ENCODE measurements at places on chromosomes 4 and X.

- DNase-seq = peak; percentile 95
Measured at GRCh38 chr4:143335979-143336780, 496 bp upstream of the GAB1 start.

- no peak for DNase-seq
Measured at GRCh38 chr4:35734381-35735098, 509.8 kb downstream of the ARAP2 start.

GRCh38 chrX:120768681-120769080, 107.0 kb downstream of the CT47B1 start:
- no peak for DNase-seq

GRCh38 chrX:108439426-108439942, at the start of gene COL4A5:
Gene COL4A5, plus strand, starts transcription at chrX:108439838. Its CDS starts 288 bp downstream, at chrX:108440126.
- peak; percentile 87 for DNase-seq

DNA sequence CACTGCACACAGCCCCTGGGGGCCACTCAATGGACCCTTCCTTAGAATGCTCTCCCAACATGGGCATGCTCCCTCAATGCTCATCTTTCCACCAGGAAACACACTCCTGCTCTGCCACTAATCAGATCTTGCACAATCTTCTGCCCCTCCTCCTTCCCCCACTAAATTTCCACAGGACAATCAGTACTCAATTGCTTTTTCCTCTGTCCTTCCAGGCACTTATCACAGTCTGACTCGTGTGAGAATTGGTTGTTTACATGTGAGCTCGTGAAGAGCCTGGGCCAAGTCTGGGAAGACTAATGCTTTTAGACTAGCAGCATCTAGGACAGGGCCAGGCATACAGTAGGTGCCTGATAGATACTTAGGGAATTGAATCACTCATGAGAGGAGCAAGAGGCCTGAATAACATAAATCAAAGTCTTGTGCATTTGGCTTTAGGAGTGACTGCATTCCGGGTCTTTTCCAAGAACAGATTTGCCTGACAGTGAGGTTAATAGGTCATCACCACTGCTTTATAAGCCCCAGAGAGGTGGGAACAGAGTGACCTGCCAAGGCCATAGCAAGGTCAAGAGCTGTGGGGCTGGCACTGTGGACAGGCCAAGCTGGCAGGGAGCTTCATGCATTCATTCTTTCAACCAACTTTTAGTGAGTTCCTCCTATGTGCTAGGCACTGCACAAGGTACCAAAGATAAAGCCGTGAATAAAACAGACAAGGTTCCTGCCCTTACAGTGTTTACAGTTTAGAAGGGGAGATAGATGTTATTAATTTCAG, 55.0 kb downstream of the PRPS1 start:
- DNase-seq = no peak

DNA sequence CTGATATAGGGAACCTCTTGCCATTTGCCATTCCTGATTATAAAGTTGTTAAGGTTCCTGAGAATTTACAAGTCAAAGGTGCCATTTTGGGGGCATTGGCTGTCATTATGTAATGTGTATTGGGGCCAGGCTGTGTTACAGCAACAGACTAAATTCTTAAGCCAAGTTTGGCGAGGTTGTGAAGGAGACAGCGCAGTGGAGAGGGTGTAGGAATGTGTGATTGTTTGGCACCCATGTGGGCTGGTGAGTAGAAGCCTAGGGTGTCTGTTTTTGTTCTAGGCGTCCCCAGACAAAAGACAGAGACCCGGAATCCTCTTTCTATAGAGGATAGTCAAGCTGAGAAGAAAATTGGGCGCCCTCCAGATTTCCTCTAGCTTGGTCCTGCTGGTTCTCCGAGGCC, 2535.3 kb downstream of the PCDH7 start:
- DNase-seq = no peak

GRCh38 chrX:154732421-154733065, 18.3 kb downstream of the GAB3 start:
- no peak for DNase-seq

GRCh38 chr4:39375478-39375877, 9.3 kb upstream of the RFC1 start:
- DNase-seq = no peak

- no peak for DNase-seq
Measured at GRCh38 chr4:4637710-4638109, 95.9 kb upstream of the STX18 start.

DNA sequence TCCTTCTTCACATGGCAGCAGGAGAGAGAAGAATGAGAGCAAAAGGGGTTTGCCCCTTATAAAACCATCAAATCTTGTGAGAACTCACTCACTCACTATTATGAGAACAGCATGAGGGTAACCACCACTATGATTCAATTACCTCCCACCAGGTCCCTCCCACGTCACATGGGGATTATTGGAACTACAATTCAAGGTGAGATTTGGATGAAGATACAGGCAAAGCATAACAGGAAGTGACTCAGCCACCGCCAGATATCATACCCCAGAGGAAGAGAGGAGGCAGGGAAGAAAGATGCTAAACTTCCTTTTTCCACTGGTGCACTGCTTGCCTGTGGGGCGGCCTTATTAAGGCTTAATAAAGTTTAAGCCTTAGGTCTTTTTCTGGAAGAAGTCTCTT, 766.1 kb downstream of the KCTD8 start:
- DNase-seq = no peak

GRCh38 chrX:115639334-115639880, 78.4 kb downstream of the PLS3 start:
- peak; percentile 34 for DNase-seq

DNA sequence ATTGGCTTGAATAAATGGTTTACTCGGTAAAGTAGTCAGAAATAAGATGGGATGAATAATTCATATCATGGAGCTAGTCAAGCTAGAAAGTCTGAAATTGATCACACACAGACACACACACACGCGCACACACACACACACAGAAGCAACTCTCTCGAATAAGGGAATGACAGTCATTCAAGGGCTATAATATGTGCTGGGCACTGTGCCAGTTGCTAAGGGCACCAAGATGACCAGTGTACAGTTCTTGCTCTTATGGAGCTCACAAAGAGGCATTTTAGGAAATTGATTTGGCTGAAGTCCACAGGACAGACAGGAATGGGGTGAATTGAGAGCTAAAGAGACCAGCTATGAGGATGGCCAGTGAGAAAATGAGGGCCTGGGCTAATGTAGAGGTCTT, 34.2 kb upstream of the SH3D19 start:
- no peak for DNase-seq

GRCh38 chrX:150730719-150731118, 37.5 kb downstream of the MTMR1 start:
- no peak for DNase-seq

DNA sequence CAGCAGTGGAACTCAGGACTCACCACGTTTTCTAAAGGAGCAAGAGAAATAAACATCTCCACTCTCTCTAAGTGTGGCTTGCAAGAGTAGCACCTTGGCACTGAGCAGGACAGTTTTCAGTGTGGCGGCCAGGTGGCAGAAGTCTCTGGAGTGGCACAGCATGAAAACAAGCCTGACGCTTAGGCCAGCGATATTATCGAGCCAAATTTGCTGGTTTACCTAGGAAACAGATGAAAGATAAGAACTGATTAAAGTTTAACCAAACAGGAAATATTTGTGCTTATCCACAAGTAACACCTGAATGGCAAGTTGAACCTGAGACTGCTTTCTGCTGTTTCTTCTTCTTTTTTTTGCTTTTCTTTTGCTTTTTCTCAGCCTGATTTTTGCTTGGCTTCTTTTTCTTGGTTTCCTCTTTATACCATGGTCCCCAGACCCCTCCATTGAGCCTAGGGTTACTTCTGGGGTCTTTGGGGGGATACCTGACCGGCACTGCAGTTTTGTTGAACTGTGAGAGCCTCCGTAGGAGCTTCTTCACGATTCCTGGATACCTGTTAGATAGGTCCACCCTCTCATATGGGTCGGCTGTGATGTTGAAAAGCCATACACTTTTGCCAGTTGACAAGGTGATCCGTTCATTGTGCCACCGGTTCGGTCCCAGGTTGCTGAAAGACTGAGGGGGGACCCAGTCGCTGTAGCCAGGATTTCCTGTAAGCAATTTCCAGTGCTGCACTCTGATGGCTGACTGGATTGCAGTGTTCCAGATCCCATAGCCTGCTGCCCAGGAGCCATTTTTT, 77.3 kb downstream of the ARSJ start:
- no peak for DNase-seq

GRCh38 chrX:9611436-9612145, 146.7 kb downstream of the TBL1X start:
- DNase-seq = peak; percentile 56

- no peak for DNase-seq
Measured at GRCh38 chrX:2566055-2566454, 65.3 kb upstream of the DHRSX start.

GRCh38 chr4:41157009-41157408, 57.3 kb downstream of the APBB2 start:
- DNase-seq = no peak

DNA sequence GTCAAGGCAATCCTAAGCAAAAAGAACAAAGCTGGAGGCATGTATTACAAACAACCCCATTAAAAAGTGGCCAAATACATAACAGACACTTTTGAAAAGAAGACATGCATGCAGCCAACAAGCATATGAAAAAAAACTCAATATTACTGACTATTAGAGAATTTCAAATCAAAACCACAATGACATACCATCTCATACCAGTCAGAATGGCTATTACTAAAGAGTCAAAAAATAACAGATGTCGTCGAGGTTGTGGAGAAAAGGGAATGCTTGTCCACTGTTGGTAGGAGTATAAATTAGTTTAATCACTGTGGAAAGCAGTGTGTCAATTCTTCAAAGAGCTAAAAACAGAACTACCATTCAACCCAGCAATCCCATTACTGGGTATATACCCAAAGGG, 604.6 kb upstream of the GRIA3 start:
- no peak for DNase-seq

DNA sequence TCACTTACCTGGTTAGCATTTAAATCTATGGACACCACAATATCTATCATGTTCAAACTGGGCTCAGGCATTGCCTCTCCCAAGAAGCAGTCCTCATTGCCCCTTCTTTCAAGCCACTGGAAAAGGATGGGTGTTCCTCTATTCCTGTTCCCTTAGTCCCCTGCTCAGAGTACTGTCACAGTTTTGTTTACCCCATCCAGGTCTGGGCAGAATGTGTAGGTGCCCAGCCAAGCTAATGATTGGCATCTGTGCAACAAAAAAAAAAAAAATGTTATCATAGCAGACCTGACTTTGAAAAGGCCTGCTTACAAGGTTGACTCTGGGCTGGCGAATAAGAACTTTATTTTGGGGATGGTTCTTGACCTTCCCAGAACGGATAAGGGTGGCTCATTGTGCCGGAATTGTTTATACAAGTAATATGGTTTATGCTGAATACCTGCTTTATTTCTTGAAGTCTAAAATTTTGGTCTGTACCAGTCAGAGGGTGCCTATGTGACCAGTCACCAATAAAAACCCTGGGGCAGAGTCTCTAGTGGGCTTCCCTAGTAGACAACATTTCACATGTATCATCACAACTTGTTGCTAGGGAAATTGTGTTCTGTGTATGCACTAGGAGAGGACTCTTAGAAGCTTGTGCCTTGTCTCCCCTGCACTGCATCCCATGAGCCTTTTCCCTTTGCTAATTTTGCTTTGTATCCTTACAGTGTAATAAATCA, 47.9 kb downstream of the JADE3 start:
- no peak for DNase-seq

GRCh38 chrX:1673337-1673736, 58.5 kb downstream of the ASMT start:
- peak; percentile 36 for DNase-seq

DNA sequence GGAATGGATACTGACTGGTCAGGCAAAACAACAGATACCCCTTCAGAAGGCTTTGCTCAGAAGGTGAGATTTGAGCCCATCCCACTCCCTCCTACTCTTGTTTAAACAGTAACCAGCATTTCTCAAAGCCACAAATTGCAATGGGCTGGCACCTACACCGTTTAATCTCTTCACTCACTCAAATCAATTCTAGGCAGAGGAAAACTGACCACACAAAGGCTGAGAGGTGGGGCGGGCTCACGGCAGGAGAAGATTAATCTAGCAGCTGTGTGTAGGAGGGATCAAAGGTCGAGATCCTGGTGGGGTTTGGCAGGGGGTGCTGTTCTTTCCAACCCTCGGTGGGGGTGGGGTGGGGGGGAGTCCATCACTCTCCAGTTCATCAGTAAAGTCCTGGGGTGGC, 622.4 kb downstream of the BCOR start:
- peak; percentile 62 for DNase-seq

GRCh38 chr4:28310926-28311325, 1450.3 kb downstream of the STIM2 start:
- no peak for DNase-seq

- DNase-seq = peak; percentile 64
Measured at GRCh38 chr4:182384631-182385091, 141.5 kb downstream of the TENM3 start.

DNA sequence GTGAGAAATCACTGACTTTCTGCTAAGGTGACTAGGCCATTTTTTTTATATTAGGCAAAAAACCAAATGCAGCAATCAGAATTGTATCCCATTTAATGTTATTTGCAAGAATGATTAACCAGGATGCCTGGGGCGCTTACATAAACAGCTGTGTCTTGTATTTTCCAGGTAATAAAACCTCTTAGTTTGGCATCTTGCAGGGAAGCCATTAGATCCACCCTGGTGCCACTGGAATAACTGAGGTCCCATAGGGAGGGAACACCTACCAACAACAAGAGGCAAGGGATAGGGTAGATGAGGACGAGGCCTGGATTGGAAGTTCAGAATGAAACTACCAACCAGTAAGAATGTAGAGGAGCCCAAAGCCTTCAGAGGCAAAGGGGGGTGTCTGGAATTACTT, 288.3 kb downstream of the ARHGAP24 start:
- no peak for DNase-seq

- DNase-seq = no peak
Measured at GRCh38 chrX:150202641-150203247, 160.4 kb upstream of the MAMLD1 start.

DNA sequence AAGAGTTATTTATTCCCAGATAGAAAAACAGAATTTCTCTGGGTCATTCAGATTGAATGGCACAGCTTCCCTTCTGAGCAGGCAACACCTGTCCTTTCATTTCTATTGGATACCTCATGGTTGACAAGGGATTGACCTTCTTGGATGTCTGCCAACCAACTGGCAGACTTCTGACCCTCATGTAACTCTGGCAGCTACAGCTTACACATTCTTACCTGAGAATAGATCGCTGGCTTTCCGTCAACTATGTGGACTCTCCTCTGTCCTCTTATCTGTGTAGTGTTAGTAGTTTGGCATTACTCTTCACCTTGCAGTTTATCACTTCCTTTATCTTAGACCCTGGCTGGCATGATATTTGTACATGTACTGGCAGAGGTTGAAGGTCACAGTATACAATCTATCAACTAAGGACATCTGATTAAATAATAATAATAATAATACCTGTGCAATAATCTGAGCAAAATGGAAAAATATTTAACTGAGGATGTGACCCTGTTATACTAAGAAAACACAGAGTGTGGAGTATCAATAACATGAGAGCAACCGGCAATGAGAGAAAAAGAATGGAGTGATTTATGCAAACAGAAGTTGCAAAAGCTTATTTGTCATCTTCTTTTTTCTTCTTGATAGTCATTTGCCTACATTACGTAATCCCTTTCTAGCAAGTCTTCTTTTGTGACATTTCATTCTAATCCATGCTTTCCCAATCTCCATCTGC, 1118.2 kb downstream of the ARAP2 start:
- no peak for DNase-seq

All from neural progenitor cell (in vitro differentiated cells).